ENCODE measurements at places on chromosomes 7 and 10. TPM values are rescaled to one million over a fixed set of nuclear protein-coding genes. Genes with fewer than 3 reads are reported as not detected.

DNA sequence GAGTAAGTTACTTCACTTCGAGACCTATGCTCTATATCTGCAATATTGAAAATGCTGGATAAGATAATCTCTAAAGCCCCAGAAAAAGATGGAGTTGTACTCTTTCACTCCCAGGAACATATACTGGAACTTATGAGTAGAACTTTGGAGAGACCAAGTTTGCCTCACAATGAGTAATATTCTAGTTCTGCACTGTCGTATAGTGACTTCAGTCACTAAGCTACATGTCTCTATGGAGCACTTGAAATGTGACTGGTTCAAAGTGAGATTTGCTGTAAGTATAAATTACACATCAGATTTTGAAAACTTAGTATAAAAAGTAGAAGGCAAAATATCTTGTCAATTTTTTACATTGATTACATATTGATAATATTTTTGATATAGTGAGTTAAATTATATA is 116.4 kb downstream of the PTEN start:
- DNase-seq: no peak

DNA sequence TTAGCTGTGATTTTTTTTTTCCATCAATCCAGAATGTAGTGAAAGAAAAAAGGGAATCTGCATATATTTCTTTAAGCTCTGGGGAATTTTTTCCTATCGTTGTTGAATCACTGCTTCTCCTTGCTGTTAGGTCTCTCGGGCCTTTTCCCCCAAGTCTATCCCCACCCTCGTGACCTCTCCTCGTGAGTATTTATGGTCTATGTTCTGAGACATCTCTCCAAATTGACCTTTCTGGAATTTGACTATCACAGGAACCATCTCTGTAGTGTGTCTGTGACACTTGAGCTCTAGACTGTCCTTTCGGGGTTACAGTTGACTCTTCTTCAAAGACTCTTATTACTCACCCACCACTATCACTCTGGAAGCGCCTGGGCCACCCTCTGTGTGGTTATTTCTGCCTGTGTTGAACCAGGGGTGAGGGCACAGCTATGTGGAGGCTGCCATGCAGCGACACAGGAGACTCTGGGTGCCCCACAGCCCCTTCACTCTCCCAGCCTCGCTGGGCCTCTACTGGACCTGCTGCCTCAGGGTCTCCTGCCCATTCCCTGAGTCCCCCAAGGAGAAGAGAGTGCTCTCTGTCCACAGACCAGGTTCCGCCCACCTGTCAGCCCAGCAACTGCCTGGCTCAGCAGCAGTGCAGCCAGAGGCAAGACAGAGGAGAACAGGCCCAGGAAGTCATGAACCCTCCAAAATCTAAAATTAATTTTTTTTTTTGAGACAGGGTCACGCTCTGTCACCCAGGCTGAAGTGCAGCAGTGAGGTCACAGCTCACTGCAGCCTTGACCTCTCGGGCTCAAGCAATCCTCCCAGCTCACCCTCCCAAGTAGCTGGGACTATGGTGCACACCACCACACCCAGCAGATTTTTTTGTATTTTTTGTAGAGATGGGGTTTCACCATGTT is 45.7 kb upstream of the PTPRN2 start:
- DNase-seq: no peak

GRCh38 chr7:151539088-151539671 is 19.5 kb upstream of the RHEB start:
- DNase-seq: no peak

DNA sequence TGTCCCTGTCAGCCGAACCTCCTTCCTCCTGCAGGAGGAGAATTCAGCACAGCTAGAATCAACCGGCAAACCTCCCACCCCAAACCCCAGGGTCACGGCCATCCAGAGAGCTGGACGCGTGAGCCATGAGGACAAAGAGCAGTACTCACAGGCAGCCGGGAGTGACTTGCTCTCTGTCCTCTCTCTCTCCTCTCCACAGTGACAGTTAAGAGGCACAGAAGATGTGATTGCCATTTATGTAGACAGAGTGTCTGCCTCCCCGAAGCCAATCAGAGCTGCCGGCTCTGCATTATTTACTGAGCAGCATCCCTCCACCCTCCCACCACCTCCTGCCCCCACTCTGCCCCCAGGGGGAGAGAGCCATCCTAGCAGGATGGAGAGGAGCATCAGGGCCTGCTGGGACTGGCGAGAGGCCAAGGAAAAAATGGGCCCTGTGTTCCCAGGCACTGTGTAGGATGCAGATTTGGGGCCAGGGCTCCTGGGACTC is 4.3 kb downstream of the DDC start:
- no peak for DNase-seq

DNA sequence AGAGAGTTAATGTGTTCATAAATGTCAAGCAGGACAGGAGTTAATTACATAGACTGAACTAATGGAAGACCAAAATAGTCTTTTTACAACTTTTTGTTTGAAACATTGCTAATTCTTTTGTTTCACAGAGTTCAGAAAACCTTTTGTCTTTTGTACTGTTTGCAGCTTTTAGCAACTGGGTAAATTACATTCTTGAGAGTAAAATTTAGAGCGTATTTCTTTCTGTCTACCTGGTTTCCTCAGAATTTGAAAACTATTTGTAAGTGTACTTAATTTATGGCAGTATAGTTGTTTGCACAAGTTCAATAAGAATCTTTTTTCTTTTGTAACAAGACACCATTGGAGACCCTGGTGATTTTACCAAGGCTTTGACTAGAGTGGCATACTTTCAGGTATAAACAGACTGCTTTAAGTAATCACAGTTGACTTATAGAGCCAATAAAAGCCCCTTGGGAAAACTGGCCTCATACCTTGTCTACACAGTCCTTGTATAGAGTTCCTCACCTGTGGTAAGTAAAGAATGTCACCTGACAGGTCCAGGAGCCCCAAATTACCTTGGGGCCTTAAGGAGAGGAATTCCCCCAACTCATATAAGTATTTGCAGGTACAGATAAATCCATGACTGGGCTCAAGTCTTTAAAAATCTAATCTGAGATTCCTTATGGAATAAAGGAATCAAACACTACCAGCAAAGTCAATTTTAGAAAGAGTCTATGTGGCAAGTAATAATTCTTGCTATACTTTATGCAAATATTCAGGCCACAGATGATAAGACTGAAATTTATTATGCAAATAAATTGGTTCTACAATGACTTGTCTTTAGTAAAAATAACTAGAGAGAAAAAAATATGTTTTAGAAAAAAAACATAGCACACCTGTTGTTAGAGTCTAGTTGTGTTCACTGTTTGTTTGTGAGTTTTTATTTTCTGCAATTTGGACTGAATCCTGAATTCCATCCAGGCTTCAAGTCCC is 23.6 kb upstream of the CREB3L2 start:
- no peak for DNase-seq

GRCh38 chr10:77392851-77393250 is 244.8 kb downstream of the KCNMA1 start:
- no peak for DNase-seq

GRCh38 chr7:158261362-158262235 is 326.0 kb downstream of the PTPRN2 start:
- no peak for DNase-seq

- no peak for DNase-seq
These were observed 17.5 kb downstream of the GBF1 start for GRCh38 chr10:102262744-102263370.

DNA sequence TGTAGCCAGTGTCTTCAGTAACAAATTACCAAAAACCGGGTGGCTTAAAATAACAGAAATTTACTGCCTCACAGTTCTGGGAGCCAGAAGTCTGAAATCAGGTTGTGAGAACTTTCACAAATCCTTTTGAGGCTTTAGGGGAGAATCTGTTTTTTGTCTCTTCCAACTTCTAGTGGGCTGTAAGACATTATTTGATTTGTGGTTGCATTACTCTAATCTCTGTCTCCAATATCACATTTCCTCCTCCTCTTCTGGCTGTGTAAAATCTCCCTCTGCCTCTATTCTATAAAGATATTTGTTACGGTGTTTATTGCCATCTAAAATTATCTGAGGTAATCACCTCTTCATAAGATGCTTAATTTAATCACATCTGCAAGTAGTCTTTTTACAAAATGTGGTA is 1039.6 kb upstream of the LRRN3 start:
- no peak for DNase-seq

DNA sequence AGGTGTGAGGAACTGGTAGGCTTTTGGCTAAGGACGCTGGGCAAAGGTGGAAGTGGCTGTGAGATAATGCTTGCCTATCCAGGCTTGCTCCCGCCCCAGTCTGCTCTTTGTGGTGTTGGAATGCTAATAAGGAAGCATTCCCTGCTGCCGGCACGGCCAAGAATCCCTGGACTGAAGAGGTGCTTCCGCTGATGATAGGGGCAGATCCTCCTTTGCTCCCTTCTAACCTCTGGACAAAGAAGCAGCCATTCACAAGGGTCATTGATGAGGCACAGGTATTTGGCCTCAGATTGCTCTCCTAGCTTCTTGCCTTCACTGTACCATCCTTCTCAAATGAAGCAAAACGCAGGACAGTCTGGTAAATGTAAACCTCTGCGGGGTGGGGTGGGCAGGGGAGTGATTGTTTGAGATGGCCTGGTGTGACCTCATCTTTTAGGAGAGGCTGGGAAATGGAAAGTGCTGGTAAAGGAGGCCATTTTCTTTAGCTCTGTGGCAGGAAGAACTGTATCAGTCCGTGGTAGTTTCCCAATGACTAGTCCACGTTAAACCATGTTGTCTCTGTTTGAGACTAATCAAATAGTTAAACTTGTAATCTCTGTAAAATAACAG is 1.7 kb downstream of the PGAM1 start:
- no peak for DNase-seq

GRCh38 chr10:8151086-8151485 is 96.6 kb downstream of the GATA3 start:
- no peak for DNase-seq

DNA sequence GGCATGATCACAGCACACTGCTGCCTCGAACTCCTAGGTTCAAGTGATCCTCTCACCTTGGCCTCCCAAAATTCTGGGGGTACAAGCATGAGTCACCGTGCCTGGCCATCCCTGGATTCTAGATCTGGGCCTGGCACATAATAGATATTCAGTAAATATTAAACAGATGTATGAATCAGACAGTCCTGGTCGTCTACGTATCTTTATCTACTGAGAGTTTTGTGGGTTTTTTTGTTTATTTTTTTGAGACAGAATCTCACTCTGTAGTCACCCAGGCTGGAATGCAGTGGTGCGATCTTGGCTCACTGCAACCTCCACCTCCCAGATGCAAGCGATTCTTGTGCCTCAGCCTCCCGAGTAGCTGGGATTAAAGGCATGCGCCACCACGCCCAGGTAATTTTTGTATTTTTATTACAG is 24.3 kb upstream of the ITGB1 start:
- DNase-seq: no peak

GRCh38 chr10:16909961-16910792 is 93.0 kb upstream of the RSU1 start:
- no peak for DNase-seq

- DNase-seq: no peak
These were observed 415.3 kb upstream of the PRKCQ start for GRCh38 chr10:6995341-6995740.

Gene MMP21
- total RNA-seq: 0.20 TPM

Gene TMEM176B
- 24.6 TPM for total RNA-seq

Gene NFE2L3
- 12.3 TPM for total RNA-seq

Gene KLF14
- 0.89 TPM for total RNA-seq

Gene MYPN
- total RNA-seq: 9.4 TPM

Gene NEBL
- total RNA-seq: 29.3 TPM

Gene UCMA
- not detected for total RNA-seq

Gene NUDT13
- total RNA-seq: 0.59 TPM

Measured in skin of body (tissue), 3 donors.